ENCODE measurements at places on chromosomes 12 and 14.

- DNase-seq: peak; percentile 62
These were observed 87.2 kb upstream of the FGD4 start for GRCh38 chr12:32312049-32312670.

DNA sequence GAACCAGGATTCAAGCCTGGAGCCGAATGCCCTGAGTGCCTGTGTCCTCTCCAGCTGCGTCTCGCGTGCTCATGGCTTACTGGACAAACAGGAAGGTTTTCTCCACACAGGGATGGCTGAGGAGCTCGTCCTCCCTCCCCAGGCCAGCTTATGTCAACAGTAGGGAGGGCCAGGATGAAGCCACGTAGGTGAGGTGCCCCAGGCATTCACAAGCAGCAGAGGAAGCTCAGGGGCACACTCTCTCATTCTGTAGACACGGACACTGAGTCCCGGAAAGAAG, 49.3 kb downstream of the TRPV4 start:
- DNase-seq: no peak

GRCh38 chr12:51390891-51391282, 319 bp downstream of the GALNT6 start:
- DNase-seq: no peak

DNA sequence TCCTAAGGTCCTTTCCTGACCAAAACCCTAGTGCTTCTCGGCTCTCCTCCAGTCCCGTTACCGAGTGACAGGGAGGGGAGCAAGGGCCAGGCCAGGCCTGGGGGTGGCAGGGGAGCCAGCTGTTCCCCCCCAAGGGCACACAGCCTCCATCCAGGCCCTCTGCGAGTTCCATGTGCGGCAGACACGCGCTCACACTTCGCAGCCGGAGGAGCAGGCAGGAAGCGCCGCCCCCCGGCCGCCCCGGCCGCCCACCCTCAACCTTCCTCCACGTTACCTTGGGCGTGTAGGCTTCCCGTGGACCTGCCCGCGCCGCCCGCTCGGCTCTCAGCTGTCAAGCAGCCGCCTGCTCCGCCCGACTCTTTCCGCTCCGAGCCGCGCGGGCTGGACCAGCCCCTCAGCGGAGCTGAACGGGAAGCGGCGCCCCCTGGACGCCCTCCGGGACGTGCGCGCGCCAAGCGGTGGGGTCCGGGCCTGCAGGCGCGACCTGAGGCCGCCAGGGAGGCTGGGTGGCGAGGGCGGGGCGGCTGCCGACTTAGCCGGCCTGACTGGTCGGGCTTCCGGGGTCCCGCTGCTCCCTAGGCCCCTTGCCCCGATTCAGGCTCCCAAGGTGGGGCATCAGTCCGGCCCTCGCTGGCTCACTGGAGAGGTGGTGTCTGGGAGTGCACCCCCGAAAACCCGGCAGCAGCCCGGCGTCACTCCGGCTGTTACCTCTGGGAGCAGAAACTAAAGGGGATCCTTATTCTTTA, at the start of gene CRACR2A:
CRACR2A (minus strand) TSS at position 369 of the 746 bp plus-strand sequence. CDS start 56,110 bp downstream, outside the sequence.
- DNase-seq: peak; percentile 31

DNA sequence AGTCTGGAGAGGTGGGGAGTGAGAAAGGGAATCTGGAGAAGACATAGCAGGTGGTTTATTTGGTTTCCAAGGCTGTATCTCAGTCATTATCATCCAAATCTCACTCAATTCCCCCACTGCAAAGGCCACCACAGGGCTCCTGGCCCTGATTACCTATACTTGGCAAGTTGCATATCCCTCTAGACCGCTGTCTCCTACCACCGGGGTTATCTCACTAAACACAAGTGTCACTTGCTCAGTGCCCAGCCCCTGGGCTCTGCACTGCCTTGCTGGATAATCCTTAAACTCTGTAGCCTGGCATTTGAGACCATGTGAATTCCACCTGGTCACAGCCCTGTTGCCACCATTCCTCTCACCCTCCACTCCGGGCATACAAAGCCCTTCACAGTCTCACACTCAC, 119.0 kb downstream of the RTN1 start:
- no peak for DNase-seq

- DNase-seq: no peak
These were observed 242.6 kb downstream of the BTG1 start for GRCh38 chr12:91902860-91903683.

GRCh38 chr14:51922624-51923023, 62.2 kb downstream of the GNG2 start:
- DNase-seq: no peak

- no peak for DNase-seq
These were observed 326.9 kb downstream of the TMEM121 start for GRCh38 chr14:105853089-105853906.

GRCh38 chr12:90399357-90399756, 555.6 kb downstream of the CCER1 start:
- no peak for DNase-seq

GRCh38 chr14:28673056-28673455, 93.5 kb upstream of the FOXG1 start:
- no peak for DNase-seq

- no peak for DNase-seq
These were observed 2.3 kb upstream of the RNASE4 start for GRCh38 chr14:20682127-20682434.

DNA sequence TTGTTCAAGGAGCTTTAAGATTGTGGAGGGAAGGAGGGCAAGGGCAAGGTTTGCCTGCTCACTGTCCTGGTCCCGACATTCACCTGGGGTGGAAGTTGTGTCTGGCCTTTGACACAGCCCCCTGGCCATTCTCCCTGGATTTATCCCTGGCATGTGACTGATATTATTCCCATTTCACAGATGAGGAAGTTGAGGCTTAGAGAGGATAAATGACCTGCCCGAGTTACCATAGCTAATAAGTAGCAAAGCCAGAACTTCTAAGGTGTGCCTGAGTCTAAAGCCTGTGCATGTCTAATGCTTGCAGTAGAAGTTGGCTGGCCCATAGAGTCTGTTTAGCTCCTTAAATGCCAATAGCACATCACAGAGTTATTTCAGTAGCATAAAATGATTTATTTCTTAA, 720 bp upstream of the FGF6 start:
- DNase-seq: no peak
